SJSA1 (cell line): ENCODE measurements at places on chromosomes 2 and 18. TPM values are rescaled to one million over a fixed set of nuclear protein-coding genes. Genes with fewer than 3 reads are reported as not detected.

CHRNG gene
- not detected in 2 replicates for total RNA-seq

- no peaks in the 10 kb centered on the region for H3K36me3 ChIP-seq
- no peak overlapping the region for H3K27ac ChIP-seq
- peaks cover 32% of the 10 kb centered on the region for H3K4me1 ChIP-seq
- no peak overlapping the region for H3K4me3 ChIP-seq
- no peak for DNase-seq
Measured at GRCh38 chr18:49014605-49015267, 64.0 kb upstream of the SMAD7 start.

DNA sequence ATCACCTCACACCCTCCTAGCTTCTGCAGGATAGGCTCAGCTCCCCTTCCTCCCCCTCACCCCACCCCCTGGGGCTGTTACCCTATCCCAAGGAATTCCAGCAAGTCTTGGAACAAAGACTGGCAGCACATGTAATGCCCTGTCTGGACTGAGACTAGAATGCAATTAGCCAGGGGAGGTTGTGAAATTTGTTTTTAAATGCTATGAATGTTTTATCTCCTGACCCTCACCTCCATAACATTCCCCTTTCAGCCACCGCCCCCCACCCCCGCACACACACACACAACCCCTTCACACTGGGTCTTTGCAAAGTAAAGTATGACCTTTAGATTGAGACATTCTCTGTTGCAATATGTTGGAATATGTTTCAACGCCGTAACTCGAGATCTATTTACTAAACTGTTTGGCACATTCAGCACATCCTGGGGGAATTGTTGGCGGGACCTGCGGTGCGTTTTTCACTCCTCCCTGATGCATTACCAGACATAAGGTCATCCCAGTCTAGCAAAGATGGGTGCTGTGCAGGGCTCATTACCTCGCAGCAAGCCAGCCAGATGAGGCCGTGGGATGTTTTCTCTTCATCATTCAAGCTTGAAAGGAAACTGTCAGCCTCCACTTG lies 290.7 kb upstream of the SLC14A2 start:
- no peak for DNase-seq
- peaks cover 8% of the 10 kb centered on the region; the same call in 1 of the 2 replicates for H3K4me1 ChIP-seq
- no peaks in the 10 kb centered on the region for H3K36me3 ChIP-seq

ZNF24 gene
- 29.1 and 51.3 TPM in 2 replicates for total RNA-seq

TFCP2L1 gene
- not detected in 2 replicates for total RNA-seq

- H3K27ac ChIP-seq: no peak overlapping the region
- H3K4me3 ChIP-seq: no peak overlapping the region
- peaks cover 5% of the 10 kb centered on the region for H3K27me3 ChIP-seq
- H3K4me1 ChIP-seq: peaks cover 34% of the 10 kb centered on the region
- DNase-seq: peak; percentile 41
Measured at GRCh38 chr2:120392923-120393322, 47.0 kb downstream of the INHBB start.

DNA sequence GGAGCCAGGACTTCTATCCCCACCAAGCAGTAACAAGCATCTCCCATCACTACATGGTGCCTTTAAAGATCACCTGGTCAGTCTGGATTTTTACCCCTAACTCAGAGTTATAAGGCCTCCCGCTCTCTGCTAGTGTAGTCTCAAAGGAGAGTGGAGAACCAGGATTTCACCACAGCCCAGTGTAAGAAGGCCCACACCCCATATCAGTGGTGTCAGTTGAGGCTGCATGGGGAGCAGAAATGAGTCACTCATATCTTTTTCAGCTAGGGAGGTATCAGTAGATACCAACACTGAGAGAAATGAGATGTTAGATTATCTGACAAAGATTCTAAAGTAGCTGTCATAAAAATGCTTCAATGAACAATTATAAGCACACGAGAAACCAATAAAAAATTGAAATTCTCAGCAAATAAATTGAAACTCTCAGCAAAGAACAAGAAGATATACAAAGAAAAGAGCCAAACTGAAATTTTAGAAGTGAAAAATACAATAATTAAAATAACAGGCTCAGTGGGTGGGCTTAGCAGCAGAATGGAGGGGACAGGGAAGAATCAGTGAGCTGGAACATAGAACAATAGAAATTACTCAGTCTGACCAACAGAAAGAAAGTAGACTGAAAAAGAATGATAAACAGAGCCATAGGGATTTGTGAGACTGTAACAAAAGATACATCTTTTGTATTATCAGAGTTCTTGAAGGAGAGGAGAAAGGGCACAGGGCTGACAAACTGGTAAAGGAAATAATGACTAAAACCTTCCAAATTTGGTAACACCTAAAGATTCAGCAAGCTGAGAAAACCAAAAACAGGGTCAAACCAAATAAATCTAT lies 257.7 kb downstream of the ANAPC1 start:
- H3K4me1 ChIP-seq: peaks cover 34% of the 10 kb centered on the region
- H3K4me3 ChIP-seq: no peak overlapping the region
- peak overlapping the region; percentile 40 for H3K27ac ChIP-seq
- H3K36me3 ChIP-seq: no peaks in the 10 kb centered on the region

DNA sequence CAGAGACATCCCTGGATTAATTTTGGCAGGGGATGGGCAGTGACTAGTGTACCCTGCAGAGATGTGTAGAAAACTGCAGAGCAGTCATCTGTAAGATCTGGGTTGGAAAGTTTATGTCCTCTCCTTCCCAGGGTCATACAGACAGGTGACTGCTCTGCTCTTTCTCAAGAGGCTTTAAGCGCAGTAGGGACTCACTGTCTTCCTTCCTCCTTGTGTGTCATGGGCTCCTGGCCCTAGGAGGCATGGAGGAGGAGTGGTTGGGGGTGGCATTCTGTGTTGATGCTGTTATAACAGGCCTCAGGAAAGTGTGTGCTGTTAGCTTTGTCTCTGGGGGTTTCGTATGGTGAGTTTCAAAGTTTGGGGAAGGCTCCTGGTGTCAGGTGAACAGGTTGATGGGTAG lies 130.5 kb upstream of the MGAT5 start:
- no peak overlapping the region for H3K27ac ChIP-seq
- DNase-seq: no peak
- H3K4me3 ChIP-seq: no peak overlapping the region
- no peaks in the 10 kb centered on the region for H3K27me3 ChIP-seq
